ENCODE measurements at places on chromosomes 3 and 15.

DNA sequence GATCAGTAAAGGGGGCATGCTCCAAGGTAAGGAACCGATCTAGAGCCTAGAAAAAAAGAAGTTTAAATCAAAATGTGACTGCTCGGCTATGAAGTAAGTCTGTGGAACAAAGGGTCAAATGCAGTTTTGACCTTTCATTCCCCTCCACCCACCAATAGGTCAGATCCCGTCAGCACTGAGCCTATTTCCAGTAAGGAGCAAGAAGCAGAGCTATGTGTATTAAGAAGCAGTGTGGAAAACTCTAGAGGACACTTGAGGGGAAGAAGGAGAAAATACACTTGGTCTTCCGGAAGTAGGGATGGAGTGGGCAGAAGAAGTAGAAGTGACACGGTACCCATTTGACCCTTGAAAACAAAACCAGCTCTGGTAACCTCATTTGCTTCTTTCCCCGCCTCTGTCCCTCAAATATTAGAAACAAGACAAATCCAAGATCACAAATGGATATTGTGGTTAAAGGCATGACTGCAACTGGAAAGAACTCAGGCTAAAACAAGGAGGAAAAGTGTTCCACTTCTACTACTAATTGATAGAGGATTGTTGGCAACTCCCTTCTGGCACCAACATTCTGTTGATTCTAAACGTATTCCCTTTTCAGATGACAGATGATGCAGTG lies 888.3 kb upstream of the NR2F2 start:
- DNase-seq = no peak

DNA sequence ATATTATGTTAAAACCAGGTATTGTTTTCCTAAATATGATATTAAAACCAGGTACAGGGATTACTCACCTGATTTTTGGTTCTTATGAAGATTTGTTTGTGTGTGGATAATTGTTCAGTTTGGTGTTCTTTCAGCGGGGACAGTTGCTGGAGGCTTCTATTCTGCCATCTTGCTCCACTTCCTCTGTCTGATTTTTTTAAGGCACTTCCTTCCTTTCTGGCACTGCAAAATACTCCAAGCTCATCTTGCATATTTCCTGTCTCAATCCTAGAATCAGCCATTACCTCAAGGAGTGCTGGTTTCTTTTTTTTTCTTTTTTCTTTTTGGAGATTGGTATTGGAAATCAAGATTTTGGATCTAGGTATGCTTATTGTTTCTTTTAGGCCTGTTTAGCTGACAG lies 229.9 kb downstream of the SV2B start:
- no peak for DNase-seq

GRCh38 chr15:82820128-82820527 lies 10.7 kb downstream of the WHAMM start:
- no peak for DNase-seq

GRCh38 chr3:2568156-2568555 lies 469.5 kb downstream of the CNTN4 start:
- peak; percentile 28 for DNase-seq

DNA sequence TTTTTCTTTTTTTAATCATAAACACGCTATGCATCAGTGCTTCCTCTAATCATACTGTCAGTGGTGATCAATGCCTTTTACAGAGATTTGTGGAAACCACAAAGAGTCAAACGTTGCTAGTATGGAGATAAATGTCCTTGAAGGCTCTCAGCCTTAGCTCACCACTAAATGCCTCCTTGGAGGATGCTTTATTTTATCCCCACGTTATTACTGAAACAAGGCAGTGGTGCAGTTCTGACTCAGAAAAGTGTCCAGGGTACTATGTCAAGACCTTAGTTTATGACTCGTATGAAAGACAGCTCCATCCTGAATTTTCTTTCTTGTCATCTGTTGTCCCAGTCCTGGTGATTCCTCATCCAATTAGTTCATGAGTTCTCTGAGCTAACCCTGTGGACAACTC lies 1146.7 kb downstream of the IGSF11 start:
- no peak for DNase-seq

DNA sequence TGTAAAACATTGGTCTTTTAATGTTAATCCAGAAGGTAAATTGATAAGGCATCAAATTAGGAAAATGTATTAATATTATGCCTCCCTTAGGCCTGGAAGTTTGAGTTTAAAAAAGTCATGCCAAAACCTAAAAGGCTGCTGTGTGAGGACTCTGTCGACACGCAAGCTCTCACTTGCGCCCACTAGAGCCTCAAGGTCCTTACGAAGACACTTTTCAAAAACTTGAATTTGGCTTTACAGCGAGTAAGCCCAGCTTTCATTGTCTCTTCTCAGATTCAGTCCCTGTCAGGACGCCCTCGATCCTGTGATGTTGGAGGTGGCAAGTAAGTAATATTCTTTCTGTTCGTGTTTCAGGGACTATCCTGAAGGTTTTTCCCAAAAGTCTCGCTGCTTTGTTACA lies 89.7 kb downstream of the CRTC3 start:
- DNase-seq = no peak

DNA sequence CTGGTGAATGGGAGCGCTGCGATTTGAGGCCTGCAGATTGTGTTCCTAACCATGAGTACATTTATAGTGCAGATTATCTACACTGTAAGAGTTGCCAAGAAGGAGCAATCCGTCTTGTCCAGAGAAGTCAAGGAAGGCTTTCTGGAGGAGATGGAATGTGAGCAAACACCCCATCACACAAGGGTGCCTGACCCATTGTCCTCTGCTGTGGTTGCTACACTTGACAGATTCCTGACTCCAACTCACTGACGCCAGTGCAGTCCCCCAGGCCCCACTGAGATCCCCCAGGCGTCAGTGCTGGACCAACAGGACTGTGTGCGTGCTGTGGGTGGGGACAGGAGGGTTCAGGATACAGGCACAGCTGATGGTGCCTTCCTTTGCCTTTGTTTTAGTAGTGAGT lies 135.9 kb upstream of the TPM1 start:
- no peak for DNase-seq

DNA sequence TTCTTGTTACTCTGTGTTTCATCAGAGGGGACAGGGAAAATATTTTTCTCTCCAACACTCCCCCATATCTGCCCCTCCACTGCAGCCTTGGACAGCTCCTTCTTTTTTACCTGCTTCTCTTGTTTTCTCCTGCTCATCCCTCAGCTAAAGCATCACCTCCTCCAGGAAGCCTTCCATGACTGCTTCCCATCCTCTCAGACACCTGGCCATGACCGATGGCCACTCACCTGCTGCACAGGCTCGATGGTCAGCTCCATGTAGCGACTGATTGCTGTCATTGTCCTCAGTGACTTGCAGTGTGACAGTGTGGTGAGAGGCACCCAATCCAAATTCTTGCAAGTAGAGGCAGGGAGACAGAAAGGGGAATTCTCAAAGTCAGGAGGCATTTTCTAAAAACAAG lies 22.5 kb downstream of the TMEM44 start:
- no peak for DNase-seq

- DNase-seq = no peak
These were observed 53.9 kb downstream of the SMAD3 start for GRCh38 chr15:67119238-67119846.

DNA sequence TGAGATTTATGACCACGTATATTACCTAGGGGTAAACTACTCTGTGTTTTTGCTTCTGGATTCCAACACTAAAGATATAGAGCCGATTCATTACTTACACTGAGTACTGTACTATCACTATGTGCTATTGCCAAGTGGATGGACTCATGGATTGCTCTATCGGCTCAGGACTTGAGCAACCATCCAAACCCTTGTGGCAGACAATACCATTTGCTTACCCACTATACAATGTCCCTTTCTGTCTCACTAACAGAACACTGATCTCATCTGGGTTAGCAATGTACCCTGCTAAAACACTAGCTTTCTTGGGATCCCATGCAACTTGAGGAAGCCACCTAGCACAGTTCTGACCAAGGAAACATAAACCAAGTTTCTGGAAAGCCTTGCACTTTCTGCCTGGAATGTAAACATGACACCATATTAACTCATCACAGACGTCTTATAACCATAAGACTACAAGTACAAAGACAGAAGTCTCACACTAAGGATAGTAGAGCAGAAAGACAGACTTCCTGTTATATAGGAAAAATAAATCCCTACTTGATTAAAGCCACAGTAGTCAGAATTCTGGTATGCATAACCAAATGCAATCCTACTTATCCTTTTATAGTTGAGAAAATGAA lies 38.6 kb downstream of the HACD2 start:
- DNase-seq = no peak

DNA sequence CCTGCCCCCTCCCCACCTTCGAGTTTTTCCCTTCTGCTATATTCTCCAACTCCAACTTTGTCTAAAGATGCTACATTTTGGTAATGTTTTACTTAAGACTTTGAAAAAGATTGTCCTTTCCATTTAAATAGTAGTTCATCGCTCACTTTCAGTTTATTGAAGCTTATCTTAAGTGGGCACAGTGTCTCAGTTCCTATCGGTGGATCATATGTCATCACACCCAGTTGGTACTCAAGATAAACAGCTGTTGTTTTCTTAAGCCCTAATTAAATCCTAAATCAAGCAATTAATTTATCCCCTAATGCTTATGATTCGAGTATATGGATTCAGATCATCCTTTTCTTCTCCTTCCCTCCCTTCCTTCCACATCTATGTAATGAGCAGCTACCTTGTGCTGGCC lies 210.7 kb downstream of the TLE3 start:
- DNase-seq = no peak

All from right hindlimb (tissue), 1 donor.